A549 treated with dexamethasone at 1 μM for 4 hours (cell line): ENCODE measurements at places on chromosomes 2 and 18. TPM values are rescaled to one million over a fixed set of nuclear protein-coding genes. Genes with fewer than 3 reads are reported as not detected.

G6PC2 gene
- not detected in 5 replicates for total RNA-seq

TMX3 gene
- 15.5 to 25.7 TPM (median 19.1 TPM) in 5 replicates for total RNA-seq

DES gene
- 0.38 to 0.47 TPM (median 0.45 TPM) in 5 replicates for total RNA-seq

FSHR gene
- total RNA-seq = not detected in 5 replicates

KIF1A gene
- 0.66 to 0.84 TPM (median 0.73 TPM) in 5 replicates for total RNA-seq

CABLES1 gene
- 15.2 to 18.2 TPM (median 16.6 TPM) in 5 replicates for total RNA-seq

NPC1 gene
- 87.2 to 134 TPM (median 119 TPM) in 5 replicates for total RNA-seq

SLC5A7 gene
- total RNA-seq = not detected in 5 replicates

GNLY gene
- total RNA-seq = 0.21 to 0.44 TPM (median 0.30 TPM) in 5 replicates

IL1A gene
- total RNA-seq = 0.18 to 0.50 TPM (median 0.29 TPM) in 5 replicates

MYO5B gene
- 6.9 to 8.7 TPM (median 7.3 TPM) in 5 replicates for total RNA-seq

SALL3 gene
- total RNA-seq = not detected in 5 replicates

C2orf92 gene
- total RNA-seq = 0.26 to 0.77 TPM (median 0.59 TPM) in 5 replicates

CFAP65 gene
- 0.21 to 0.27 TPM (median 0.22 TPM) in 5 replicates for total RNA-seq

ZNF521 gene
- total RNA-seq = not detected in 5 replicates

CKAP2L gene
- 12.4 to 16.9 TPM (median 16.7 TPM) in 5 replicates for total RNA-seq

CERKL gene
- total RNA-seq = 0.18 to 0.35 TPM (median 0.27 TPM) in 5 replicates

CCDC178 gene
- total RNA-seq = not detected in 5 replicates

RAB27B gene
- 11.1 to 16.8 TPM (median 15.3 TPM) in 5 replicates for total RNA-seq

ATF2 gene
- total RNA-seq = 15.3 to 24.3 TPM (median 21.6 TPM) in 5 replicates

OSBPL6 gene
- total RNA-seq = 5.5 to 7.5 TPM (median 6.8 TPM) in 5 replicates

CYP26B1 gene
- 9.1 to 17.2 TPM (median 14.4 TPM) in 5 replicates for total RNA-seq

HES6 gene
- total RNA-seq = 7.0 to 12.0 TPM (median 11.0 TPM) in 5 replicates

HAAO gene
- not detected in 5 replicates for total RNA-seq

IL36B gene
- 0.09 to 0.28 TPM (median 0.13 TPM) in 3 of 5 replicates, not detected in the others for total RNA-seq

ALLC gene
- 0.05 to 0.11 TPM (median 0.08 TPM) in 3 of 5 replicates, not detected in the others for total RNA-seq

XPO1 gene
- 109 to 152 TPM (median 134 TPM) in 5 replicates for total RNA-seq

GKN1 gene
- 0.24 to 0.56 TPM (median 0.41 TPM) in 5 replicates for total RNA-seq

UBE2F gene
- total RNA-seq = 48.6 to 60.0 TPM (median 54.4 TPM) in 5 replicates

PCBP1 gene
- total RNA-seq = 339 to 436 TPM (median 419 TPM) in 5 replicates

VIT gene
- not detected in 5 replicates for total RNA-seq
